ENCODE measurements at places on chromosomes 1 and 21.

DNA sequence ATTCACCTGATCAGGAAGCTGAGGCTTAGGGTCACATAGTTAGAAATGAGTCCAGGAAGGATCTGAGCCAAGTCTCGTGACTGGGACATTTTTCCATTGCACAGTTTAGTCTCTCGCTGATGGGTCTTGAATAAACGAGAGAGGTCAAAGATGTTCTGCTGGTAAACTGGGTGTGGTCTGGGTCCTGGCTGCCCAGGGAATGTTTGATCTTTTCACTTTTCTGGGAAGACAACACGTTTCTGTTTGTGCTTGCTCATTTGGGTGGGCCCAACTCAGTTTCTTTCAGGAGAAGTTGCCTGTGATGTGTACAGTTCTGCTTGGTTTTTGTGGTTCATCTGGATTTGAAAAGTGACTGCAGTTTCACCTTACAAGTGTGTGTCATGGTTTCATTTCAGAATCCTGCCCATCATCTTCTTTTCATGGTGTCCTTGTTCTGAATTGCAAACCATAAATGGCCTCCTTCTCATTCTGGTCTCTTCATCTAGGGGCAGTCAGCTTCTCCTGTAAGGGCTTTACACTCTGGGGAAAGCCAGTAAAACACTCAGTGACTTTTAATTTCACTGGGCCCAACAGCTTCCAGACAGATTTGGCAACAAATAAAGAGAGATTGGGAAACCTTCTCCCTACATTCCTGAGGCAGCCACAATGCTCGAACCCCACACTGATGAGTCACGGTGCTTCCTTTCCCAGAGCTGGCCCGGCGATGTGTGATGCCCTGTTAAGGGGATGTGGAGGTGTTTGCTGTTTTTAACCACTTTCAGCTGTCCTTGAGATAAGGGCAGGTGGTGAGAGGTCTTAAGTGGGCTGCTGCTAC, 7.2 kb upstream of the TACSTD2 start:
- DNase-seq, result no peak

- DNase-seq, result no peak
Observed at GRCh38 chr21:30719401-30719800, 824 bp upstream of the KRTAP21-3 start.

- DNase-seq, result no peak
Observed at GRCh38 chr1:89588480-89588879, 44.4 kb upstream of the LRRC8C start.

GRCh38 chr1:220420726-220421125, 107.2 kb upstream of the MARK1 start:
- DNase-seq, result no peak

DNA sequence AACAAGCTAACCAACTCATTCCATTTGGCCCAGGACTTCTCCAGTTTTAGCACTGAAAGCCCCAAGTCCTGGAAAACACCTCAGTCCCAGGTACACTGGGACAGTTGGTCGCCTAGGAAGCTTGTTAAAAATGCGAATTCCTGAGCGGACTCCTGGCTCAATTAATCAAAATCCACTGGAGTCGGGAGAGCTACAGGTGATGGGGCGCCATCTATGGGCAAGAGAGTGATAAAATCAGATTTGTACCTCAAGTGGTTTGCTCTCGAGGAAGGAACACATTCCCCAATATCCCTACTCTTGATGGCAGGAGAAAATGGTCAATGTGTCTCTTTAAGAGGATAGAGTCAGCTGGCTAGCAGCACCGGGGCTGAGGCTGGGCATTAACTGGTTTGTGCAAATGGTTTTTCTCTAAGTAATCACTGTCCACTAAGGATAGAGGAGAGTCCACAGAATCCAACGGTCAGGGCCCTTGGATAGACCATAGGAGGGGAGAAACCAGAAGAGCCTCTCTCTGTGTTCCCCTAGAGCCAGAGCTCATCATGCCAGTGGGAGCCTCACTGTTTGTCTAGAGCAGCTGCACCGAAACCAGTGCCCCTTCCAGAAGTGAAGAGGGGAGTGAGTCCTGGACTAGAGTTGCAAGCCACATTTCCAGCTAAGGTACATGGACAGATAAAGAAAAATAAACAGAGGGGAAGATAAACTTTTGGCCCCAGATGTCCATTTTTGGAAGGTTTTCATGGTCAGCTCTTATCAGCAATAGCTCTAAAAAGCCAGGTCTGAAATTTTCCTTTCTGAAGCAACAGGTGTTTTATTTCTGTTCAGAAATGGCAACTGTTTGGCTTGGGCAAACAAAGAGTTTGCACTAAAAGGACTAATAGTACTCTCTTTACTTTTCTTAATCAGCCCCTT, 148.5 kb downstream of the TENT5C start:
- peak; percentile 64 for DNase-seq

DNA sequence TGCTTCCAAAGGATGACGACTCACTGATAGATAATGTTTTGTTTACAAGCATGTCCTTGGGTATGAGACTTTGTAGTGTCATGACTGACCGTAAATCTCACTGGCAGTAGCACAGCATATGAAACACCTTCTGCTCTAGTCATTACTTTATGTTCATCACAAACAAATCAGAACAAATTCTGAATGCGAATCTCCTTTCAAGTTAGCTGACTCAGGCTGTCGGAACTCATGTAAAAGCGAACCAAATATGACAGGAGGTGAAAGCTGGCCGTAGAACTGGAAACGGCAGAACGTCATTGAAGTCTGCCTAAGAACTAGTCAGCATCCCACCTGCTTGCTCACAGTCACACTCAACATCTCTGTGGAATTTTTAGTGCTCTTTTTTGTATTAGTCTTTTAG, 143.9 kb downstream of the RGS7 start:
- DNase-seq, result no peak

GRCh38 chr1:4599951-4600481, 54.4 kb upstream of the AJAP1 start:
- DNase-seq, result no peak

GRCh38 chr1:201501812-201502510, 5.0 kb downstream of the CSRP1 start:
- DNase-seq, result peak; percentile 89

- no peak for DNase-seq
Observed at GRCh38 chr1:184608581-184608980, 146.1 kb downstream of the EDEM3 start.

GRCh38 chr1:18721041-18721440, 90.4 kb downstream of the PAX7 start:
- no peak for DNase-seq
